Mucosa of descending colon (tissue), 3 donors: ENCODE measurements at places on chromosomes 4 and X. TPM values are rescaled to one million over a fixed set of nuclear protein-coding genes. Genes with fewer than 3 reads are reported as not detected.

DNA sequence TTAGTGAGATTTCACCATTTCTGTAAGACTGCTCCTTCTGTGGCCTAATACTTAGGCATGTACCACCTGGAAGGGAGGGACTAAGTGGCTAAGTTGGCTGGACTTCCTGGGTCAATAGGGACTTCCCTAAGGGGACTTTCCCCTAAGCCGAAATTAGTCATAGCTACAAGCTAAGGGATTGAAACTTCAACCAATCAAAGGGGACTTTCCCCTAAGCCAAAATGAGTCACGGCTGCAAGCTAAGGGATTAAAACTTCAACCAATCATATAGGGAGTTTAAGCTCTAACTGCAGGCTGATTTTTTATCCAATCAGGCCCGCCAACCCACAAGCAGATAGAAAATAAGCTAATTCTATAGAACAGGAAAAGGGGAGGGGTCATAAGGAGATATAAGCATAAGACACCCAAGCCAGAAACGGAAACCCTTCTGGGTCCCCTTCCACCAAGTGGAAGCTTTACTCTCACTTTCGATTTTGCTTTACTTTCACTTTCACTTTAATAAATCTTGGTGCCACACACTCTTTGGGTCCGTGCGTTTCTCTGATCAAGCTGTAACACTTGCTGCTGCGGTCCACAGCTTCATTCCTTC is 382.8 kb downstream of the KLHL4 start:
- no peak for DNase-seq

DNA sequence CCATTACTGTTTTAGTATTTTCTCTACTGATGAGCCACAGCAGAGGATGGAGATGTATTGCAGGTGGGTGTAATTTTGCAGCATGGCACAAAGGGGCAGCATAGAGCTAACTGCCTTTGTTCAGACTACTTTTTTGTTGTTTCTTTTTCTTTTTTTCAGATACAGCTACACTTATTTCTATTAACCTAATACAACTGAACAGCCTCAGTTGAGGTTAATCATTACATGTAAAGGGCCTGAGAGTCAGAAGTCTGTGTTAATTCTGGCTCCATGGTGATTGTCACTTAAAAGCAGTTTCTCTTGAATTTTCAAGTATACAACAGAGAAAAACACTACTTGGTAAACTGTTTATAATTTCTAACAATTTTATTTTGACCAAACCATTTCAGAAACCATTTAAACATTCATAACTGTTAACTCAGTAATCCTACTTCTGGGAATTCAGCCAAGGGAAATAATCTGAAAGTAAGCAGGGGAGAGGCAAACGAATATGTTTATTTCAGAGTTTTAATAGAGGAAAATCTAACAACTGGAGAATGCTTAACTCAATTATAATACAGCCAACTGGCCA is 13.9 kb upstream of the PPEF2 start:
- DNase-seq: no peak

The PPP1R2C gene
- total RNA-seq: not detected

The GRIA2 gene
- 1.7 TPM for total RNA-seq

The PHEX gene
- 0.19 TPM for total RNA-seq

GRCh38 chrX:9072281-9072680 is 38.4 kb upstream of the FAM9B start:
- DNase-seq: no peak

DNA sequence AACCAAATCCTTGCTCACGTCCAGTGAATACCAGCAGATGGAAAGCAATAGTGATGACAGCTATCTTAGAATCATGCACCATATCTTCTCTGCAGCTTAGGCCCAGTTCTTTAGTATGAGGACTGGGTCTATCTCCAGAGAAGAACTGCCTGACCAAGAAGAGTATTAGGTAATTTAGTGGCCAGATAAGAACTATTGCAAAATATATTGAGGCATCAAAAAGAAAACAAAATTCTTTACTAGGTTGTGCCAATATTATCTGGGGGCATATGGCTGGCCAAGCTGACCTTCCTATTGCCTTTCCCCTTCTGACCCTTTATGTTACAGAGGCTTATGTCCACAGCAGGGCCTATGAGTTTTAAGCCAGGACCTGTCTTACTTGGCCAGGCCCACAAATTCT is 91.2 kb downstream of the RLIM start:
- DNase-seq: no peak

The GNRHR gene
- total RNA-seq: not detected

GRCh38 chr4:157882901-157883300 is 289.9 kb downstream of the GASK1B start:
- no peak for DNase-seq

DNA sequence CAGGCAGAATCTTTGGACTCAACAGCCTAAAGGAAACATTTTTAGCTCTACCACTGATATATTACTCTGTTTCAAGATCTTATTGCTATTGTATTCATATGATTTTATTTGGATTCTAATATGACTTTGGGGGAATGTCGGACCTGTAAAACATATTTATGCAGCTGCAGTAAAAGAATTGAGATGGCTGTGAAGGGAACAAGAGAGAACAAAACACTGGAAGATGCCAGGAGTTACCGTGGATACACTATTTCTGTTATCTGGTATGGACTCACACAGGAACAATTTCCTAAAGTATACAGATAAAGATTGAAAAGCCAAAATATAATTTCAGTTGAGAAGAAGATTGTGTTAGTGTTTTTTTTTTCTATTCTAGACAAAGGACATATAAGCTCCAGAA is 113.0 kb upstream of the DCLK2 start:
- DNase-seq: no peak

The IRS4 gene
- total RNA-seq: not detected

DNA sequence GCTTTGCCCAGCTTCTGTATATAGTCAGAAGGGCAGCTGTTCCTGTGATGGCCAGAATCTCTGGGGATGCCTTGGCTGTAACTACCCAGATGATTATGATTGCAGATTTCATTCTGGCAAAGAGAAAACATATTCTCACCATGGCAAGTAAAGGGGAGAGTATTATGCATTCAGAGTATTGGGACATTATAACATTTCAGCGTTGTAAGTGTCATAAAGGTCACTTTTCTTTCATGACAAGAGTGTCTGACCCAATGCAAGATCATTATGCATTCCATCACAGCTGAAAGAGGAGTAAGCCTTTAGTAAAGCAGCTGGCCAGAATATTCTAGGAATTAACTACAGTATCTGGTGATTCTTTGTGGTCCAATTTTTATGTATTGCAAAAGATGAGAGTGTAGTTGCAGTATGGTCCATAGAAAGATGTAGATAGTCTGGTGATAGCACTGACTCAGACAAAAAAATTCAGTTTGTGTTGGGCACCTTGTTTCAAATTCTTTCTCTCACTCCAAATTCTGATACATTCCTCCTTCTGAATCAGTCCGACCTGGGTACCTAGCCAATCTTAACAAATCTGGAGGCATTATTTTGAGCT is 2366.3 kb downstream of the PCDH7 start:
- no peak for DNase-seq

DNA sequence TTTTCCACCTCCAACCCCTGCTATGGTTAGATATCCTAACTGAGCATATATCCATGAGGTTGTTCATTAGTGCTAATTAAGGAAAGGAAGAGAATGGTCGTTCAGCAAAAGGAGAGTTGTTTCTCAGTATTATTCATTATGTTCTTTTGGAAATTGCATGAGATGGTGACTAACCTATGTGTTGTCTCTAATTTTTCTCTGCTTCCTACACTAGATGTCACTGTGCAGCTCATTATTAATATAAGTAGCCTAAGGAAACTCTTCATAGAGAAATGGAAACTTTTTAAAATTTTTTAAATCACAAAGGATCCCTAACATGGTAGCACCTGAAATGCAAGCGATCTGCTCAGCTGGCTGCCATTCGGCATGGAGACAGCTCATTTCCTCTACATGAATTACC is 67.7 kb upstream of the FAM9A start:
- DNase-seq: no peak

GRCh38 chr4:85151786-85152185 is 185.3 kb upstream of the WDFY3 start:
- no peak for DNase-seq

DNA sequence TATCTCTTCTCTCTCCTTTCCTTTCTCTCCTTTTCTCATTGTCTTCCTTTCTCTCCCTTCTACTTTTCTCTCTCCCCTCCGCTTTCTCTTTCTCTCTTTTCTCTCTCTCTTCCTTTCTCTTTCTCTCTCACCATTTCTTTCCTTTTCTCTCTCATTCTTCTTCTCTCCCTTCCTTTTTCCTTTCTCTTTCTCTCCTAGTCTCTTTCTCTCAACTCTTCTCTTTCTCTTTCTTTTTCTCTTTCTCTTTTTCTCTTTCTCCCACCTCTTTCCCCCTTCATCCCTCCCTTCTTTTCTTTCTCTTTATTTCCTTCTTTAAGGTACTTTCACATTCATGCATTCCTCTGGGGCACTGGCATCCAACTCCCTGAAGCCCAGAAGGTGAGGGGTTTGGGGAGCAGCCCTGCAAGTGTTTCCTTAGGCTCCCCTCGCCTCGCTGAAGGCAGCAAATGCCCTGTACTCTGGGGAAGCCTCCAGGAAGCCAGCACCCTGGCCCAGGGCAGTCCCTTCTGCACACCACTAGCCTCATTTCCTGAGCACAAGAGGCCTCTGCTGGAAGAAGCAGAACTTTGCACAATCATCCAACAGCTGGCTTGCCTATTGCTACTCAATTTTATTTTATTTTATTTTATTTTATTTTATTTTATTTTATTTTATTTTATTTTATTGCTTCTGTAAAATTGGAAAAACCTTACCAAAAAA is 124.2 kb downstream of the NFKB1 start:
- DNase-seq: no peak
